ENCODE measurements at places on chromosomes 6 and 20.

DNA sequence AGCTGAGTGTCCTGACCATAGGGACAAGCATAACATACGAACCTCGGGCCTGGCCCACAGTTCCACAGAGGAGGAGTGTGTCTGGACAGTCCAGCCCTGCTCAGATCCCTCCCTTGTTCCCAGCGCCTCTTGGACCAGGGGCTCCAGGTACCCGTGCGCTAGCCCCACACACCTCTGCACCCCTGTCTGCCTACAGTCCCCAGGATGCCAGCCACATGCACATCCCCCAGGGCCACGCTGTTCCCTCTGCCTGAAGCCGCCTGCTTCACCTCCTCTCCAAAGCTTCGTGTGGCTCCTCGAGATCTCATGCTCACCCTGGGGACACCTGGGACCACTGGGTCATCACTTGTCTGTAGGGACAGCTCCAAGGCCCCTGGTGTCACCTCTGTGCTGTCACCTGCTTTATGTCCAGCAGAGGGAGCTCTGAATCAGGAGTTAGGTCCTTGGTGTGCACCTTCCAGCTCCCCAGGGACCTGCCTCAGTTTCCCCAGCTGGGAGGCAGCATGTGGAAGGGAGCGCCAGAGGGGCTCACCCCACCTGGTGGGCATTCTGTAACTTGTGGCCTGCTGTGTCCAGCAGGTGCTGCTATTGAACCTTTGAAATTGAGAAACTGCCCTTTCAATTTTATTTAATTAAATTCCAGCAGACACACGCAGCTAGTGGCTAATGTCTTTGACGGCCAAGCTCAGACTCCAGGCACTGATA, 7.3 kb upstream of the YTHDF1 start:
- DNase-seq: peak; percentile 63

DNA sequence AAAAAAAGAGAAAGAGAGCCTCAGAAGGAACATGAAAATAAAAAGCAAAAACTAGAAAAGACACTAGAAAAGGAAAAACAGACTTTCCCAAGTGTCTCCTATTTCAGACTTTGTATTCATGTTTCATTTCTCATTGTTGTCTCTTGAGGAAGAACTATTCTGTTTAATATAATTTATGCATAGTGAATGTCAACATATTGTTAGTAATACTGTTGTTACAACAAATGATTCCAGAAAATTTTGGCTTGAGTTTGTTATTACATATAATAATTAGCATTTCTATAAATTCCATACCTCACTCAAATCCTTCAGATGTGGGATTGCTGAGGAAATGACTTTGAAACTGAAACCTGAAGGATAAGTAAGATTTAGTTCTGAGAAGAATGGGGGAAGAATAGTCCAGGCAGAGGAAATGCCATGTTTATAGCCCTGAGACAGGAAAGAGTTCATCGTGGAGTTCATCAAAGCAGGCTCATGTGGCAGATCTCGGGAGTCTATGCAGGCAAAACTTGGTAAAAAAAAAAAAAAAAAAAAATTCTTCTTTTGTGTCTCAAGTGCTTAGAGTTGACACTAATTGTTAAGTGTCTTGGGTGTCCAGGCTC, 53.1 kb upstream of the EIF2S2 start:
- DNase-seq: no peak

- no peak for DNase-seq
Observed at GRCh38 chr6:167350275-167350696, 25.4 kb downstream of the TTLL2 start.

GRCh38 chr6:51778666-51779065, 308.7 kb downstream of the PKHD1 start:
- DNase-seq: no peak

DNA sequence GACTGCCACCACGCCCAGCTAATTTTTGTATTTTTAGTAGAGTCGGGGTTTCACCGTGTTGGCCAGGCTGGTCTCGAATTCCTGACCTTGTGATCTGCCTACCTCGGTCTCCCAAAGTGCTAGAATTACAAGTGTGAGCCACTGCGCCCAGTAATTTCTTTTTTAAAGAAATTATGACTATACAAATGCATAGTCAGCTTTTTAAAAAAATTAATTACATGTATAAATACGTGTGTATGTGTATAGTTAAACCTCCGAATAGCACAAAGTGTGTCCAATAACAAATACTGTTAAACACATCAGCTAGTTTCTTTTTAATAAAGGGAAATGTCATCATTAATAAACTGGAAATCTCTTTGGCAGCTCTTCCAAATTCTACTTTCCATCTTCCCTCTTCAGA, 135.5 kb upstream of the SALL4 start:
- no peak for DNase-seq

DNA sequence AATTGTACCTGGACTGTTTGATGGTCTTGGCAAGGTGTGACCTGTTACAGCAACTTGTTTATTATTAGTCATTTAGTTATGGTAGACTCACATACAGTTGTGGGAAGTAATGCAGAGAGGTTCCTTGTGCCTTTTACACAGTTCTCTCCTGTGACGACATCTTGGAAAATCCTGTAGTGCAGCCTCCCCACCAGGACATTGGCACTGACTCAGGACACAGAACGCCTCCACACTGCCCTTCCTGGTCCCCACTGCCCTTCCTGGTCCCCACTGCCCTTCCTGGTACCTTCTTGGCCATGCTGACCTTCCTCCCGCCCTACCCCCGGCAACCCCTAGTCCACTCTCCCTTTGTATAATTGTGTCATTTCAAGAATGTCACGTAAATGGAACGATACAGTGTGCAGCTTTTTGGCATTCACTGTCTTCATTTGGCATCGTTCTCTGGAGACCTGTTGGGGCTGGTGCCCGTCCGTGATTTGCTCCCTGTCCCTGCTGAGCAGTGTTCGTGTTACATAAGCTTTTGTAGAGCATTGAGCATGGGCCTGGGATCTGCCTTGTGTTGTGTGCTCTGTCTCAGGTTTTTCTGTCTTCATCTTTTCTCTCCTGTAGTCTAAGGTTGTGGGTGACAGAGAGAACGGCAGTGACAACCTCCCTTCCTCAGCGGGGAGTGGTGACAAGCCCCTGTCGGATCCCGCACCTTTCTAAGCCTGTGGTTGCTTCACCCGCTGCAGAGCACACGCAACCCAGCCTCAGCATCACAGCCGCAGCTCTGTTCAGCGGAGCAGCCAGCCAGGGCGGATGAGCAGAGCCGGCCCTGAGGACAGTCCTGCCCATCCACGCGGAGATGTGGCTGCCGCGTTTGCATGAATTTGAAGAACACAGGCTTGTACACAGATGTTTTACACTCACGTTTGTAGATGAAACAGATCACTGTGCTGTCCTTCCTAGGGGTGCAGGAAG, 5.4 kb upstream of the DNAJC5 start:
- DNase-seq: no peak

GRCh38 chr6:5471637-5472398, 210.5 kb downstream of the FARS2 start:
- DNase-seq: no peak

- DNase-seq: no peak
Observed at GRCh38 chr6:72376736-72377135, 245.1 kb upstream of the KCNQ5 start.

DNA sequence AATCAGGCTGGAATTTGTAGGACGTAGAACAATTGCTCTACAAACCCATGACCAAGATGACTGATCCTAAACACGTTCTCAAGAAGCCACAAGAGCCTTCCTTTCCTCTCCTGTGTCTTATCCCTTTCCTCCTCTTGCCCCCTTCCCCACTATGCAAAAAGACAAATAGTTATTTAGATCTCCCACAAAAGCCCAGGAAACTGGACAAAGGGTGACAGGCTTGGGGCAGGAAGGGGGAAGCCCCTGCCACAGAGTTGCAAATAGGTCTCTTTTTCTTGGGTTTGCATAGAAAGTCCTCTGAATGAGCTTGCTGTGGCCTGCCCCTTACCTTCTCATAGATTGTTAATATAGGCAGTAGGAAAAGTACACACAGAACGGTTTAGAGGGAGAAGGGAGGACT, 377.1 kb upstream of the BTBD3 start:
- DNase-seq: no peak

- DNase-seq: no peak
Observed at GRCh38 chr6:21827425-21828202, 234.1 kb downstream of the SOX4 start.

DNA sequence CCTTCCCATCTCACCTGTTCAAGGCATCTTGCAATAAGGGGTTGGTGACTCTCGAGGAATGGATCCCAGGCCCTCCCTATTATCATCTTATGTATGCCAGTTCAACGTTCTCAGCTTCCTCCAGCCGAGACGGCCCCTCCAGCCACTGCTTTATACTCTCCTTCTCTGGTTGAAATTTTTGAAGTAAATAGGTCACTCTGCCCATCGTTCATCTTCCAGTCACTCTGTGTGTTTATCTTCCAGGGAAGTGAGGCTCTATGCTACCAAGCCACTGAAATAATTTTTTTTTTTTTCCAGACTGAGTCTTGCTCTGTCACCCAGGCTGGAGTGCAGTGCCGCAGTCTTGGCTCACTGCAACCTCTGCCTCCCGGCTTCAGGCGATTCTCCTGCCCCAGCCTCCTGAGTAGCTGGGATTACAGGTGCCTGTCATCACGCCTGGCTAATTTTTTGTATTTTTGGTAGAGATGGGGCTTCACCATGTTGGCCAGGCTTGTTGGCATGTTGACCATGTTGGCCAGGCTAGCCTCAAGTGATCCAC, 17.0 kb downstream of the PTPN1 start:
- no peak for DNase-seq

DNA sequence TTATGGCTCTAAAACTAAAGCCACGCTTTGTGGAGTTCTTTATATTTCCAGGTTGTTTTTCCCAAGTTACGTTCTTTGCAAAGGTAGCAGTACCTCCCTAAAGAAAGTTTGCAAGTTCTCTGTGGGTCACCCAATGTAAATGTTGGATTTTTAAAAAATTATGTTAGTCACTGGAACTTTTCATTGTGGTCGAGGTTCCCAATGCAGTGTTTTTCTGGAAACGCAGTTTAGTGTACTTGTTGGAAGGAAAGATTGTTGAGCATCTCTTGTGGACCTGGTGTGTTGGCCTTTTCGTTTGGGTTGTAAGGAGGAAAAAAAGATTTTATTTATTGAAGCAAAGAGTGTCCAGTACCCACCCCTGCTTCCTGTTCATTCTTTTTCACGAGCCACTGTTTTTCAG, 1.4 kb downstream of the TOP1 start:
- no peak for DNase-seq

- no peak for DNase-seq
Observed at GRCh38 chr6:156992020-156992804, 215.0 kb downstream of the ARID1B start.

DNA sequence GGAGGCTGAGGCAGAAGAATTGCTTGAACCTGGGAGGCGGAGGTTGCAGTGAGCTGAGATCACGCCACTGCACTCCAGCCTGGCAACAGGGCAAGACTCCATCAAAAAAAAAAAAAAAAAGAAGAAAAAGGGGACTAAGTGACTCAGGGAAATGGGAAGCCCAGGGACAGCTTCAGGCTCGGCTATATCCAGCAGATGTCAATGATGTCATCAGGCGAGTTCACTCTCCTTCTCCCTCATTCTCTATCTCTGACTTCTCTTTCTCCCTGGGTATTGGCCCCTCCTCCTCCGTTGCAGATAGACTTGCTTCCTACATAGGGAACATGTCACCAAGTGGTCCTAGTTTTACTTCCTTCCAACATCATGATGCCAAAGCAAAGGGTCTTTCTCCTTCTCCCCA, 316.8 kb downstream of the TFAP2C start:
- no peak for DNase-seq

DNA sequence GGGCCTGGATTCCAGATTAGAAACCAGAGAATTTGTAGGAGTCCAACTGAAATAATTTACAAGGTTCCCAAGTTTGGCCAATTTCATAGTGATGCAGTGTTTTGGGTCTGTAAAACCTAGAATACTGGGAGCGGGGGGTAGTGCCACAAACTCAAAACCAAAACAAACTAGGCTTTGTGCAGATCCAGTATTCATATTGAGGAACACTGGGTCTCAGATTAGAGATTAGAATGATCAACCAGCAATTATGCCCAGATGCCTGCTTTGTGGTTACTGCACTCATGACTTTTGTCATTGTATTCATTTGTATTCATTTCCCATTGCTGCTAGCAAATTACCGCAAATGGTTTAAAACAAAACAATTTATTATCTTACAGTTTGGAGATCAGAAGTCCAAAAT, 3.2 kb upstream of the NDUFAF4 start:
- DNase-seq: no peak

DNA sequence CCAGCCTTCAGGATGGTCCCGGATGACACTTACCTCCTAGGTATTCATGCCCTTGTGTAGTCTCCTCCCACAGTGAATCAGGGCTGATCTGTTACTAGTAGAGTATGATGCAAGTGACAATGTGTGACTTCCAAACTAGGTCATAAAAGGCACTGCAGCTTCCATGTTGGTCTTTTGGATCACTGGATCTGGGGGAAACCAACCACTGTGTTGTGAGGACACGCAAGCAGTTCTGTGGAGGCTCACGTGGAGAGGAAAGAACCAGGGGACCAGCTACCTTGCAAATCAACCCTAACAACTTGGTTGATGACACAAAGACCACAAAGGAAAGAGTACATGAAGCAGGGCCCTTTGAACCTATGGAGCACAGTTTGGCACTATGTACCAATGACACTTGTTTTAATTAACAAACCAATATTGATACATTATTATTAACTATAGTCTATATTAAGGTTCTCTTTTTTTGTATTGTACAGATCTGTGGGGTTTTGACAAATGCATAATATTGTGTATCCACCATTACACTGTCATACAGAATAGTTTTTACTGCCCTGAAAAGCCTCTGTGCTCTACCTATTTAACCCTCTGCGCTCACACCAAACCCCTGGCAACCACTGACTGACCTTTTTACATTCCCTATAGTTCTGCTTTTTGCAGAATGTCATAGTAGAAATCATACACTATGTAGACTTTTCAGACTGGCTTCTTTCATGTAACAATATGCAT, 16.3 kb upstream of the SDCBP2 start:
- DNase-seq: peak; percentile 2

GRCh38 chr6:157990321-157991066, 8.8 kb downstream of the SYNJ2 start:
- DNase-seq: peak; percentile 90

- no peak for DNase-seq
Observed at GRCh38 chr6:113960795-113961194, 10.2 kb downstream of the HDAC2 start.

GRCh38 chr20:19079536-19080299, 132.7 kb upstream of the SLC24A3 start:
- DNase-seq: no peak

DNA sequence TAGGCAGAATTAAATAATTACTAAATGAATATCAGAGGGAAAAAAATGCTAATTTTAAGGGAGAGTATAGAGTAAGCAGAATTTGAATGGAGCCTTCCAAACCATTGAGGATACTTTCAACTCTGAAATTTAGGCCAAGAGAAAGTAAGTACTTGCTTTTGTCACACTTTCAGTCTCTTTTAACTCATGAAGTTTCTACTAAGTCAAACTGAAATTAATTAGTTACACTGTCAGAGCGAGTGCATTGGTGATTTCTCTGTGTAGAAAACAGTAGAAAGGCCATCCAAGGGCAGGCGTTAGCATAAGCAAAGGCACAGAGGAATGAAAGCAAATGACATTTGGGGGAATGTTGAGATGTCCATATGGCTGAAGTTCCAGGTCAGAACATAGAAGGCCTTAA, 92.9 kb downstream of the PLEKHG1 start:
- DNase-seq: no peak

Measured in DND-41 (cell line).